ENCODE measurements at places on chromosomes 1 and 21.

GRCh38 chr1:205664399-205665017 is 15.8 kb downstream of the SLC45A3 start:
- DNase-seq = no peak

GRCh38 chr1:26190373-26190987 is at the start of gene CATSPER4:
TSS of gene CATSPER4 (plus strand) at chr1:26190602. CDS start at chr1:26190628, 26 bp downstream.
- no peak for DNase-seq

DNA sequence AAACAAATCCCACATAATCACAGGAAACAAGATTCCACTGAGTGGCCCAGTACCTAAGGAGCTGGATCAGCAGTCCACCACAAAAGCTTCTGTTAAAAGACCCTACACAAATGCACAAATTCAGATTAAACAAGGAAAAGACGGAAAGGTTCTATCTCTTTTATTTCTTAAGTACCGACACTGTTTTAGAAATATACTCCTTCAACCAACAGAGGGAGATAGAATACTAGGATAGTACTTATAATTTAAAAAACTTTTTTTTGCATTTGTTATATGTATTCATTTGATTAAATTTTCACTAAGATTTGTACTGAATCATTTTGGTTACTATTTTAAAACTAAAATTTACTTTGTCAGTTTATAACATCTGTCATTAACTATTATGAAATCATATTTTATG is 12.5 kb downstream of the CDC7 start:
- no peak for DNase-seq

DNA sequence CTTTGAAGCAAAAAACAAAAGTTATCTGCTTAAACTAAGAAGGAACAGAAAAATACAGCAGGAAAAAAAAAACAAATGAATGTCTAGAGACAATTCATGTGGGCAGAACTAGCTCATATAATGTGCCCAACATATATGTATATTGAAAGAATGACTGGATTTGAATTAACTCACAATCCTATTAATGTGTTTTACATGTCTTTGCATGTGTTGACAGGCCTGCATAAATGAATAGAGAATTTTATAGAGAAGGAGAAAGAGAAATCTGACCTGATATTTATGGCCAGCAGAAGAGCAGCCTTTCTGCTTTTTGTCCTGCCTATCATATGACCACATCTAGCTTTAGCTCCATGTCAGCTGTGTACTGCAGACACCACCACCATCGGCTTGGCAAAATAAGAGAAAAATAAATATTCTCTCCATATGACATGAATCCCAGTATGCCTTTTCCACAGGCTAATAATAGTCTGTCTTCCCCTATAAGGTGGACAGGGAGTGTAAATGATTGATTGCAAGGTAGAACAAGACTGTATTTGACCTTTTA is 171.5 kb upstream of the PALMD start:
- no peak for DNase-seq

DNA sequence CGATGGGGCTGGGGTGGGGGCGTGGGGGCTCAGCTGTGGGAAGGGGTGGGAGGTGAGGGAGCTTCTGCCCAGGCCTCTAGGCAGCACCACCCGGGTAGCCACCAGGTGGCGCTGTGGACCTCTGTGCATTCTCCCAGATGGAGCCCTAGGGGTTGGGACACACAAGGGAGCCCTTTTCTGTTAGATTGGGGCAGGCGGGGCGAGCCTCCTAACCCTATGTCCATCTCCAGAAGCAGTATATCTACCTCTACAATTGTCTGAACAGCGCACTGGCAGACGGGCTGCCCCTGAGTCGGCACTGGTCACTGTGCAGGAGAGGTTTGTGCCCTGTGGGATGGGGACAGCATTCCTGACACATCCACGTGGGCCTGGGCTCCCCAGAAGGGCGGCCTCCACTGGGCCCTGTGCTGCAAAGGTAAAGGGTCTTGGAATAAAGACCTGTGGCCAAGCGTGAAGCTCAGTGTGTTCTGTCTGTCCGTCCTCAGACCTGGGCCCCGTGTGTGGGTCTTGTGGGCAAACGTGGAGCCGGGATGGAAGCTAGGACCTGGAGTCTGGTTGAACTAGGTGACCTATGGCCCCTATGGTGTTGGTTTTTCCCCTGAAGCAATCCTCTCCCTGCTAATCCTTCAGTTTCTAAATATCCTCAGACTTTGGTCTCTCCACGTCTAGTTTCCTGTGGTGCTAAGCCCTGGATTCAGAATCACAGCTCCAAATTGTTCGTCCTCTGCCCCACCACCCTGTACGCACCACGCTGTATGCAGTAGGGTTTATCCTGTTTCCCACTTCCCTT is 4.4 kb upstream of the LGR6 start:
- peak; percentile 81 for DNase-seq

DNA sequence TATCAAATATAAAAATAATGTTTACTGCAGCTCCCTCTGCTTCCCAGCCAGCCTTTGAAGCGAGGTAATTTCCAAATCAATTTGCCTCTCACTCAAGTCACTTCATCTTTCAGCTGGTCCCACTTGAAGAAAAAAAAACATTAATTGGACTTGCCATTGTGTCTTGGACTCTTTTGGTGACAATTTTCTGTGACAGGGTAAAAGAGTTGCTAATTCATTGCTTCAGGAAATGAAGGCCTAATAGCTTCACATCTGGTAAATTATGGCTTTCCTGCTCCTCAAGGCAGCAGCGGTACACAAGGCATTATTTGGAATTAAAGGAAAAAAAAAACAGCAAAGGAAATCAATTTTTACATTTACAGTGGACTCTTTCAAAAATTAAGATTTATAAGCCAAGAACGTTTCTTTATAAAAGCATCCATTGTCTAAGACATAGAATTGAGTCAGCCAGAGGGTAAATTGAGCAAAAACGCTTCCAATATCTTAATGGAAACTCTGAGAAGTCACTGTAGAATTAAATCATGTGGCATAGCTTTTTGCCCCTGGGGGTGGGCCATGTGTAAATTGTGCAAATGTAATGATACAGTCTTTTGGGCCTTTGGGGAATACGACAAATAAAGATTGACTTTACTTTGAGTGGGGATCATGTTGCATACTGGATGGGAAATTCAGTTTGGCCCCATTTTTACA is 102.5 kb downstream of the LYPLAL1 start:
- no peak for DNase-seq

- DNase-seq = no peak
These were observed 46.9 kb downstream of the PKN2 start for GRCh38 chr1:88730995-88731394.

GRCh38 chr21:44301141-44301540 is 1.3 kb downstream of the PFKL start:
- no peak for DNase-seq

DNA sequence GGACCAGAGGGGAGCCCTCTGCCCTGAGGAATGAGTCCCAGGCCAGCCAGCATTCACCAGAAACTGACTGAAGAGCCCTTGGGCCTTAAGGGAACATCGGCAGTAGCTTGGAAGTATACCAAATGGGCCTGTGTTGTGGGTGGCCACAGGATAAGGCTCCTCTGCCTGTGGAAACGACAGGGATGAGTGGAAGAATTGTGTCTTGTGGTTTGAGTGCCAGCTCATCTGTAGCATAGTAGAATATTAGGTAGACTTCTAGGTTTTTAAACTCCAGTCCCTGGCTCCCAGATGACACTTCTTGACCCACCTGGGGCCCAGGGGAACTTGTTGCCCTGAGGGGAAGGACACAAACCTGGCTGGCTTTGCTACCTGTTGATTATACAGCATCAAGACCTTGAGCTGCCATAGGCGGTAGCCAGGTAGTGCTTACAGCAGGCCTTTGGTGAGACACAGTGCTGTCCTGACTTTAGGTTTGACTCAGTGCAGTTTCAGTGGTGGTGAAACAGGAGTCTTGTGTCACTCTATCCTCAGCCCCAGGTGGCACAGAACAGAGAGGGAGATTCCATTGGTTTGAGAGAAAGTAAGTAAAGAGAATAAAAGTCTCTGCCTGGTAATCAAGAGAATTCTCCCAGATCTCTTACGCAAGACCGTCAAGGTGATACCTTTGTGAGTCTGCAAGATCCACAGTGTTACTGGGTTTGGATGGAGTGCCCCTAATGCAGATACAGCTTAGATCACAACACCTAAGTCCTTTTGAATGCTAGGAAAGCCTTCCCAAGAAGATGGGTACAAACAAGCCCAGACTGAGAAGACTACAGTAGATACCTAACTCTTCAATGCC is 50.2 kb downstream of the RABGAP1L start:
- no peak for DNase-seq

GRCh38 chr21:43208561-43209332 is 39.9 kb downstream of the CRYAA start:
- DNase-seq = no peak

DNA sequence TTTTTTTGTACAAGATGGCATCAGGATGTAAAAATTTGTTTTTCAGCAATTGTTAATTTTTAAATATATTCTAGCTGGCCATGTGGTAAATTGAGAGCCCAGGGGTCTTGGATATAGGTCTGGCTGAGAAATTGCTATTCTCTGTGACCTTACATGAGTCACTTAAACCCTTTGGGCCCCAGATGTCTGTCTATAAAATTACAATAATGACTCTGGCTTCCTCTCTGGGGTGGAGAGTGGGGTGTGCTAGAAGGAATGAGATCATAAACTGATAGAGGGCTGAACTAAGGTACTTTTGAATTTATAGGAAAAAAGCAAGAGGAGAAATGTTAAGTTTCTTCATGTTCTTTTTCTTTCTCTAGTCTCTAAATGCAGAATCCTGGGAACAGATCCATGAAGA is 12.4 kb upstream of the TCHH start:
- DNase-seq = no peak

DNA sequence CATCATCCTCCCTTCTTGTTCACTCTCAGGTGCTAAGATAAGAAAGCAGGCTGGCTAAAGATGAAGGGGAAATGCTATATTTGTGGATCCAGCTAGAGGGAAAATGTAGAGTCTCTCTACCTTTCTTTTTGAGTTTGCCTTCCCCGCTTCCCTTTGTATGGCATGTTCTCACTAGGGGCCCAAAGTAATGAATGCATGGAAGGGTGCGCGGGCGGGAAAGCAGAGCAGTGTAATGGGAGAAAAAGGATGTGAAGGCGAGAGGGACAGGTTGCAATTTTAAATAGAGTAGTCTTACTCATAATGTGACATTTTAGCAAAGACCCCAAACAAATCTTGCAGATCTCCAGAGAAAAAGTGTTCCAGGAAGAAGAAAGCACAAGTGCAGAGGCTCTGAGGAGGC is 105.1 kb upstream of the ATP1B1 start:
- DNase-seq = no peak

DNA sequence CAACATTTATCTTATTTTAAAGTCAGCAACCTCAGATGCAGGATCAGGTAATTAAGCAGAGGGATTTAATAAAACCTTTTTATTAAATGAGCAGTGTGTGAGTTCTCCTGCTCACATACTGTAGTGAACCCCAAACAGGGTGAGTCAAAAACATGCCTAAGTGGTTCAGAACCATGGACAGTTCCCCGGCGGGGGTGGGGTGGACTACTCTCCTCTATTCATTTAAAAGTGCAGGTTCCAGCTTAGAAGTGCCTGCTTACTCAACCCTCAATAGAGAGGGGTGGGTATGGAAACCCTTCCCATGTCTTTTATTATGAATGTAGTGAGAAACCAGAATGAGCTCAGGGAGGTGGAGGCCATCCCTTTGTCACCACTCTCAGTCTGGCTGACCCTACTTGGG is 397.9 kb downstream of the HHAT start:
- no peak for DNase-seq

- no peak for DNase-seq
These were observed 9.7 kb downstream of the SMYD3 start for GRCh38 chr1:246497331-246497915.

GRCh38 chr1:201559679-201560162 is 20.8 kb downstream of the NAV1 start:
- DNase-seq = peak; percentile 47

- DNase-seq = no peak
These were observed 17.0 kb upstream of the BSDC1 start for GRCh38 chr1:32411261-32411660.

DNA sequence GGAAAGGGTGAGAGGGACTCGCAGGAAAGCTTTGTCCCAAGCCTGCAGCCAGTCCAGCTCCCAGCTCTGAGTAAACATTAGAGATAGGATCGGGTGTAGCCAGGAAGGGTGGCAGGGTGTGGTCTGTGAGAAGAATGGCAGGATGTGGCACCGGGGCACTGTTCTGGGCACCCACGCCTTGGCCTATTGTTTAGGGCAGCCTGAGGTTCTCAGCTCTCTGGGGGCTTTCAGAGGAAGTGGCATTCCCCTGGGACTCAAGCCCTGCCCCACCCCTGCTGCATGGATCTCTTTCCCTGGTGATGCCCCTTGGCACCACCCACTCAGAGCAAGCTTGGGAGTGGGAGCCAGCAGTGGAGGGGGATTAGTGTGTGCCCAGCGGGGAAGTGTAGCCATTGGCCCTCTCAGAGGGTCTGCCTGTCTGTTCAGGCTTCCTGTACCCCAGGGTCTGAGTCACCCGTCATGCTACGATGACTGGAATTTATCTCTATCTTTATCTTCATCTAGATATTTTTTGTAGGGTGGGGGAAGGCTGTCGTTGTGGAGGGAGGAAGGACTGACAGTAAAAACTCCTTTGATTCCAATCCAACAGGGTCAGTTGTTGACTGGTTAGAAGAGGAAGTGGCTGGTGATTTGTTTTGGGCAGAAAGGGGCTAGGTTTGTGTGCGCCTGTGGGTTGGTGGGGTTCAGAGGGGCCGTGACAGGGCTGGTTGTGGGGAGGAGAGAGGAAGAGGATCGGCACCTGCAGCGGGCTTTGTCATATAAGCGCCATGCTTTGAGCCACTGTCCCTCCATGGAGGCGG is 31.6 kb downstream of the SOX13 start:
- DNase-seq = no peak

GRCh38 chr1:6241107-6241886 is 2.7 kb upstream of the HES3 start:
- DNase-seq = no peak

GRCh38 chr1:227947676-227948492 is at the start of gene WNT9A:
TSS of gene WNT9A (minus strand) at chr1:227947932. CDS start at chr1:227947887, 45 bp downstream.
- DNase-seq = no peak

GRCh38 chr21:25298512-25299491 is 308.5 kb downstream of the MRPL39 start:
- DNase-seq = no peak

DNA sequence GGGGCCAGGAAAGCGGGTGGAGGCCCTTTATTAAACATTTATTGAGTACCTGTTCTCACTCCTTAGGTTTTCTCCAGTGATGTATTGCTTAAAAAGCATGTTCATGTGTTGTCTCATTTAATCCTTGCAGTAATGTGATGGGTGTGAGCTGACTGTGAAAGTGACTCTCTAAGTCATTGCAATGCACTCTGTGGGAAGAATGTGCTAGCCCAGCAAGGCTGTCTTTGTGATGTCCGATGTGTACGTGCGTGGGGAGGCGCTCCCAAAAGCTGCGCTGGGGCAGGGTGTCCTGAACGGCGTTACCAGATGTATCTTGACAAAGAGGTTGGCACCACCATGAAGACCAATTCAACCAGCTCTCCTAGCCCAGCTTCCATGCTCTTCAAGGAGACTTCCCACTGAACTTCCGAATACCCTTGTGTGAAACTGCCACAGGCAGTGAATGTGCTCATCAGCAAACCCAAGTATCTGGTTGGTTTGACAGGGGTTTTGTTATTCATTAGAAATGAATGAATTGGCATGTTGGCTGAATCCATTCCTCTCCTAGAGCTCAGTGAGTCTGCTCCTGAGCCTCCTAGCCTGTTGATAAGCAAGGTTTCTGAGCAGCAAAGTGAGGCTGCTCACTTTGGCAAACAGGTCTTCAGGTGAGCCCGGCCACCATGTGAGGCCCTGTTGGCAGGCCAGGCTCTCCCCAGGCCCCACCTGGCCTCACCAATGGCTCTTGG is 28.0 kb downstream of the NUAK2 start:
- no peak for DNase-seq
